ENCODE measurements at places on chromosomes 5 and 9.

GRCh38 chr5:66072031-66072430, 72.1 kb upstream of the SREK1 start:
- no peak for DNase-seq

DNA sequence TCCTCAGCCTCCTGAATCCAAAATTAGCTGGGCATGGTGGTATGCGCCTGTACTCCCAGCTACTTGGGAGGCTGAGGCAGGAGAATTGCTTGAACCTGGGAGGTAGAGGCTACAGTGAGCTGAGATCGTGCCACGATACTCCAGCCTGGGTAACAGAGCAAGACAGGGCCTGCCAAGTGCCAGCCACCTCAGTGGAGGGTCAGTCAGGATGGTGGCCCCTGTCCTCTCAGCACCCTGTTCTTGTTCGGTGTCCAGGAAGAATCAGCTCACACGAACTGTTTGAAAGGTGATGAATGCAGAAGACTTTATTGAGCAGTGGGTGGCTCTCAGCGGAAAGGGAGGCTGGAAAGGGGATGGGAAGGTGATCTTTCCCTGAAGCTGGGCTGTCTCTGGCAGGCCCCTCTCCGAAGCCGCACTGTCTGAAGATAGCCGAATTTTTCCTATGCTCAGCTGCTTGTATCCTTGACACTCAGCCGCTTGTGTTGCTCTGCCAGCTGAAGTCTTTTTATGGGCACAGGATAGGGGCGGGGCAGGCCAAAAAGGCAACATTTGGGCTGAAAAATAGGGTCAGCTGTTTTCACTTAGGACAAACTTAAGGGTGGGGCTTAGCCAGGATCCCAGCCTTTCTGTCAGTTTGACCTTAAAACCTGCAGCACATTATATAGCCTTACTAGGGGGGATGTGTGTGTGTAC, 50.9 kb downstream of the UBE2R2 start:
- DNase-seq: no peak

- DNase-seq: no peak
Observed at GRCh38 chr5:103243665-103244064, 14.9 kb upstream of the MACIR start.

GRCh38 chr5:122083535-122083934, 5.5 kb upstream of the LOX start:
- DNase-seq: no peak

DNA sequence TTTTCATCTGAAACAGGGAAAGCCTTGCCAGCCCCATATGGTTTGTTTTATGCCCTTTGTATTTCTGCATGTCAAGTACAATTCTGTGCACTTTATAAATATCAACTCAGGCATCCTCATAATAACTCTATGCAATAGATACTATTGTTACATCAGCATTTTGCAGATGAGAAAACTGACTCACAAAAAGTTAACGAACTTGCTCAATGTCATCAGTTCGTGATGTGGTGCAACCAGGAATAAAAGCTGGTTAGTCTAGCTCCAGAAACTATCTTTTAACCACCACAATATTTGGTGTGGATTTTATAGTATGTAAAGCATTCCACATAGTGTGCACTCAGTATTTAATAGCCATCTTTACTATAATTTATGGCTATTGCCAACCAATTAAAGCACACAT, 134.9 kb downstream of the MRPS30 start:
- no peak for DNase-seq

GRCh38 chr9:120892748-120893610, 16.0 kb upstream of the PHF19 start:
- DNase-seq: peak; percentile 47

- no peak for DNase-seq
Observed at GRCh38 chr9:36843964-36844363, 190.1 kb downstream of the PAX5 start.

GRCh38 chr5:132868754-132869153, 2.3 kb downstream of the UQCRQ start:
- DNase-seq: no peak

Measured in effector memory CD4-positive, alpha-beta T cell (primary cell).